ENCODE measurements at places on chromosomes 16 and 17.

GRCh38 chr17:573036-573435, 141.6 kb downstream of the VPS53 start:
- DNase-seq: no peak

DNA sequence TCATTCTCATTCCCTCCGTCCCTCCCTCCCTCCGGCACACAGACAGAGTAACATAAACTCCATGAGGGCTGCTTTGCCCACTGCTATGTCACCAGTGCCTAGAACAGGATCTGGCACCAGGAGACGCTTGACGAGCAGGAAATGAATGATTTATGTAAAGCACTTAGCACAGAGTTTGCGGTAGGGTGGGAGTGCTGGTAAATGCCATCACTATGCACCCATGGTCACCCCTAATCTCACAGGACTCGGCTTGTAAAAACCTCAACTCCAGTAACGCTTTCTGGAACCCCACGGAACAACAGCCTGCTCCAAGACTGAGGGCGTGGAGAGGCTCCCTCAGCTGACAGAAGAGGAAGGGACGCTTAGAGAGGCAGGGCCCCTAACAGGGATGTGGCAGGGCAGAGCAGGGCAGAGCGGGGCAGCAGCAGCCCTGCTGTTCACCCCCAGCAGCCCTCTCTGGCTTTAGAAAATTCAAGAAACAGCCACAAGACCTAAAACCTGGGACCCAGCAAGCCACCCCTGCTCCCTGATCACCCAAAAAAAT, 156.9 kb downstream of the C16orf78 start:
- DNase-seq: no peak

- DNase-seq: peak; percentile 88
These were observed 122.9 kb upstream of the SMURF2 start for GRCh38 chr17:64785011-64785421.

GRCh38 chr17:50337956-50338355, 8.0 kb upstream of the XYLT2 start:
- DNase-seq: no peak

GRCh38 chr16:49857423-49858181, 1.7 kb upstream of the ZNF423 start:
- DNase-seq: no peak

DNA sequence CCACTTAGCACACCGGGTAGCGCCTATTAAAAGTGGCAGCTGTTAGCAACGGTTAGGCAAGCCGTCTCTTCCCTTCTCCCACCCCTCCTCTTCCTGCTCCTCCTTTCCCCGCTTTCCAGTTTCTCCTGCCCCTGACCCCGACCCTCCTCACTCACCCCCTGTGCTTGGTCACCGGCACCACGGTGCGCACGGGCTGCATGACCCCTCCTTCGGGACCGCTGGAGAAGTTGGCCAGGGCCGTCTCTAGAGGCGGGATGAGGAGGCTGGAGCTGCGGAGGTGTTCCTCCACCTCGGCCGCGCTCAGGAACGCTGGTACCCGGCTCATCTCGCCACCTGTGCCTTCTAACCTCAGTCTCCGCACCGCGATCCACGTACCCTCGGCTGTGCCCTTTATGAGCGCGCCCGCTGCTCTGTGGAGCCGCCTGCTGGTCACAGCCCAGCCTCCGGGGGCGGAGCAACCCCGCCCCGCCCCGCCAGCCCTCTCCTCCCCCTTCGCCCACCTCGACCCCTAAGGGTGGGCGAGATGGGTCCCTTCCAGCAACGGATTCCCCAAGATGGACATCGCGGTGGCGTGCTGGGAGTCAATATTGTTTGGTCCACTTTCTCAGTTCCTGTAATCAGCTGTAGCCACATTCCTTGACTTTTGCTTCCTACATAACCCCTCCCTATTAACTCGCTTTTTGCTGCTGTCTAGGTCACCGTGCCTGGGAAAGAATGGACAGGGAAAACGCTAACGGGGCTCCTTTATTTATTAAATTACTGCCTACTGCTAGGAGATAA, at the start of gene CRYM:
TSS of gene CRYM (minus strand) at position 364 of the 780 bp plus-strand sequence. CDS start at position 325, 39 bp downstream.
- no peak for DNase-seq

- DNase-seq: no peak
These were observed 40.8 kb downstream of the RPA1 start for GRCh38 chr17:1870592-1870991.

DNA sequence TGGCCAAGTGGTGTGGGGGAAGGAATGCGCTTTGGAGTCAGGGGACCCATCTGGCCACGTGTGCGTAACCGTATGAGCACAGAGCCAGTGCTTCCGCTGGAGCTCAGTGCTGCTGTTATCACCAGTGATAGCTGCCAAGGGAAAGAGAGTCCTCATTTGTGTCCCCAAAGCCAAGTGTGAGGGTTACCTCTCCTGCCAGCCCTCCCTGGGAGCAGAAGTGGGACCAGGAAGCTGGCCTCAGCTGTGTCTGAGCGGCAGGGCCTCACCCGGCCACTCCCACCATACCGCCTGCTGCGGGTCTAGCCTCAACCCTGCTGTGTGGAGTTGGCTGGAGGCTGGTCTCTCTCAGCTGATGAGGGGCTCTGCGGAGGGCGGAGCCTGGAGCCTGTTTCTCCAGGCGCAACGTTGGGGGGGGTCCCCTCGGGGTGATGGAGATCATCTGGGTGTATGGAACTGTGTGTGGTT, 44.5 kb downstream of the MEAK7 start:
- no peak for DNase-seq

DNA sequence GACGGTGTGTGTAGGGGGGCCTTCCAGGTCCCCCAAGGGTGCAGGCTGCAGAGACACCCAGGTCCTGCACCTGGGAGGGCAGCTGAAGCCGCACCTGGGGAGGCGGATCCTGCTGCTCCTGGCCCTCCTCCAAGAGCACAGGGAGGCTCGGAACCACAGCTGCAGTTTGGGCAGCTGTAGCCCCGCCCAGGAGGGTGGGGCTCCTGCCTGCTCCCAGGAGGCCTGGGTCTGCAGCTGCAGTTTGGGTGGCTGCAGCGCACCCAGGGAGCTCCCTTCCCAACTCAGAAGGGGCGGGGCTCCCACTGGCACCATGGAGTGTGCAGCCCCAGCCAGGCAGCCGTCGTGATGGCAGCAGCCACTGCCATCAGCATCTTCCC, 69.4 kb upstream of the NKD1 start:
- DNase-seq: no peak

- DNase-seq: no peak
These were observed 140.3 kb downstream of the CCT6B start for GRCh38 chr17:34820922-34821321.

GRCh38 chr17:8708025-8708461, 36.6 kb downstream of the CCDC42 start:
- DNase-seq: no peak

DNA sequence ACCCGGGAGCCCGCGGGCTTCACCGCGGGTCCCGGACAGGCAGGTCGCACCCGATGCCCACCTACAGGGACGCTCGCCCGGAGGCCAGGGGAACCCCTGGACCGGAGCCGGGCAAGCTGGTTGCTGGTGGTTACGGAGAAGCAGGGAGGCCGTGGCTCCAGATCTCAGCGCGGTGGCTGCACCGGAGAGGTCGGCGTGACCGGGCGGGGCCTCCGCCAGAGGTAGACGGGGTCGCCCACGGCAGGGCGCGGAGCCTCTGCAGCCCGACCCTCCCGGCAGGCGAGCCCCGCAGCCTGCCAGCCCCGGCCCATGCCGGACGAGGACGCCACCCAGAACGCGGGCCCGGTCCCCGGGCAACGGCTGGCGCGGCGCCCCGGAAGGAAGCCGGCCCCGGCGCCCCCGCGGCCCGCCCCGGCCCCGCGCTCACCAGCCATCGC, 341 bp downstream of the PCYT2 start:
- no peak for DNase-seq

DNA sequence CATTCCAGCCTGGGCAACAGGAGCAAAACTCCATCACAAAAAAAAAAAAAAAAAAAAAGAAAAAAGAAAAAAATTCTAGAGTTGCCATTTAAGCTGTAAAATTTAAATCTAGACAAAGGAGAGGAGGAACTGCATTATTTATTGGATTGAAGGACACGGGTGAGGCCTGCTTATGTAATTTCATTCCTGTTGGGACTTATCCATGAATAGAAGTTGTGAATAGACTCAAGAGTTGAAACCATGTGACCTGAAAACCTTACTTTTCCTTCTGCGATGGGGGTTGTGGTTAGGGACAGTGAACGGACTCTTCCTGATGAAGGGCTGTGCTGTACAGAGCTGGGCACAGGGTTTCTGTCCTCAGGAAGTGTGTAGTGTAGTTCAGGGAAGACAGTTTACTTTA, 22.5 kb downstream of the BANP start:
- no peak for DNase-seq

GRCh38 chr17:54947396-54947795, 21.1 kb downstream of the COX11 start:
- DNase-seq: no peak

DNA sequence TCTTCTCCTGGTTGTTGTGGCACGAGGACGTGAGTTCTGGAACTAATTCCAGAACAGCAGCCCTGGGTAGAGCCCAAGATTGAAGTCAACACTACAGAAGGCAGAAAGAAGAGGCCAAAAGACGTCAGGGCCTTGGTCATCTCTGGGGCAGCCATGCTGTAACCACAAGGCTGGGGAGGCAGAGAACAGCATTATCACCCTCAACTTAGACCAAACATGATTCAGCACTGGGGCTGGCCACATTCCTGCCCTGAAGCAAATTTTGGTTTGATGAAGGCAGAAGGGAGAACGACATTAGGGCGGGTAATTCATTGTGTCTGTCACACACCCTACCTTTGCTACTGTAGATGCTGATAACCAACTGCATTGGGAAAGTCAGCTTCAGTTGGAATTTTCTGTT, 9.7 kb upstream of the ALOX15B start:
- no peak for DNase-seq

GRCh38 chr16:11407047-11407982, 62.1 kb downstream of the RMI2 start:
- DNase-seq: no peak

DNA sequence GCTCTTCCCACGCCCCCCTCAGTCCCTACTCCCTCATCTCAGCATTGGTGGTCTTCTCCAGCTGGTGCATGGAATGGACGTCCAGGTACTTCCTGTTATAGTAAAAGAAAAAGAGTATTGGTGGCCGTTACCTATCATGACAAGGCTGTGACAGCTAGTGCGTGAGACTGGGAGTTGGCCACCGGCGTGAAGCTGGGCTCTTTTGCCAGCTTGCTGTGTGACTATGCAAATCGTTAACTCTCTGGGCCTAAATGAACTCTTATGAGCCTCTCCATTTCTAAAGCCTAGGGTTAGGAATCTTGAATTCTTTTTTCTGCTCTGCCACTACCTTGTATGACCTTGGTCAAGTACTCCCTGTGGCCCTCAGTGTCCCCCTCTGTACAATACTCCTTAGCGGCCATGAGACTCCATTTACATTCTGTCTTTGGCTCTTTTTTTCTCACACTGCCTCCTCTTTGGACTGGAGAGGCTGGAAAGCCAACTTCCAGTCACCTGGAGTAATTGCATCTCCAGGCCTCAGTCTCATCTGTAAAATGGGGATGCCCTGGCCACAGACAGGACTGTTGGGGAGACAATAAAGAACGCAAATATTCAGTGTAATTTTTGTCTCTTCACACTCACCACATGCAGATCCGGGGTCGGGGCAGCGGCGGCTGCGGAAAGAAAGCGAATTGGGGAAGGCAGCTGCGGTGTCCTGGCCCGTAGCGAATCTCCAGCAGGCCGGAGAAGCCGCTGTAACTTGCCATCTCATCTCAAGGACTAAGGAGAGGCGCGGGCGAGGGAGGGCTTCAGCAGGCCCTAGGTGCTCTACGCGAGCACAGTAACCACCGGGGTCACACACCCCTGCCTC, 1.1 kb downstream of the CFAP119 start:
- no peak for DNase-seq

- peak; percentile 76 for DNase-seq
These were observed 209.4 kb downstream of the IRX3 start for GRCh38 chr16:54077050-54077821.

- DNase-seq: no peak
These were observed 45.8 kb downstream of the RTN4RL1 start for GRCh38 chr17:1979182-1979985.

DNA sequence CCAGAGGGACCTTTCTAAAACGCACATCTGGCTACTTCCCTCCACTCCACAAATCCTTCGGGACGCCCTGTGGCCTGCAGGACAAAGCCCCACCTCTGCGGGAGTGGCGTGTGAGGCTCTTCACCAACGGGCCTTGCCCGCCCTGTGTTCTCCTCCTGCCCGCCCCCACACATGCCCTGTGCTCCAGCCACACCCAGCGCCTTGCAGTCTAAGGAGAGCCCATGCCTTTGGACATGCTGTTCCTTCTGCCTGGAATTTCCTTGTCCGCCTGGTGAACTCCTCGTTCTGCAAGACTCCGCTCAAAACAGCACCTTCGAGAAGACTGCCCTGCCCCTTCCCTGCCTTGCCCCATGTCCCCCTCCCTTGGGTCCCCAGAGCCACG, 7.4 kb downstream of the ELOB start:
- DNase-seq: no peak

- DNase-seq: no peak
These were observed 147.9 kb upstream of the CHMP6 start for GRCh38 chr17:80843741-80844156.

DNA sequence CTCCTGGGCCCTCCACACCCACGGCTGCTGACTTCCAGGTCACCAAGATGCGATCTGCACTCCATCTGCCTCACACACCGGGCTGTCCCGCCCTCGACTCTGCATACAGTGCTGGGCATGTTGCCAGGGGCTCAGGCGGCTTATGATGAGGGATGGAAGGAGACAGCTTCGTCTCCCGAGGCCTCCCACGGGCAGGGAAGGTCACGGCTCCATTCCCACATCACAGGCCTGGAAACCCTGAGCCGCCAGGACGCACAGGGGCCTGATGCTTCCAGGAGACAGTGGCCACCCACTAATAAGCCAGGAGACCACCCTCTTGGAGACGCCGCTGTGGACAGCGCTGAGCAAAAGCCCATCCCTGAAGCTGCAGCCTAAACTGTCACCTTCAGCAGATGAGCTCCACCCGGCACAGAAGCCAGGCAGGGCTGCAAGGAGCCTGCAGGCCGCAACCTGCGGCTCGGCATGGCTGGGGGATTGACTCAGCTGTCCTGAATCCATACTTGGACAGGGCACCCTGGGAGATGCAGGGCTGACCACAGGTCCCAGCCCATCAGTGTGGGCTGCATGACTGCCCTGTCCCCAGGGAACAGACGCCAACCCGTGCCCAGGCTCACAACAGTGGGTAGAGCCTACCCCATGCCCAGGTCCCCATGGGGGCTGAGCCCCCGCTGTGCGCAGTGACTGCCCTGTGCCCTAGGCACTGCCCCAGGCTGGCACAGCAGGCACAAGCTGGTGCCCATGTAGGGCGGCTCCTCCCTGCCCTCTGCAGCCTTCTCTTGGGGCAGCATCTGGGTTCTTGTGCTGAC, 34.4 kb downstream of the SLC7A5 start:
- DNase-seq: no peak

Measured in vagina (tissue), 2 donors.